GM18507 (cell line): ENCODE measurements at places on chromosomes 2 and 18.

- DNase-seq: no peak
Measured at GRCh38 chr2:79260848-79261247, 101.3 kb upstream of the REG3A start.

DNA sequence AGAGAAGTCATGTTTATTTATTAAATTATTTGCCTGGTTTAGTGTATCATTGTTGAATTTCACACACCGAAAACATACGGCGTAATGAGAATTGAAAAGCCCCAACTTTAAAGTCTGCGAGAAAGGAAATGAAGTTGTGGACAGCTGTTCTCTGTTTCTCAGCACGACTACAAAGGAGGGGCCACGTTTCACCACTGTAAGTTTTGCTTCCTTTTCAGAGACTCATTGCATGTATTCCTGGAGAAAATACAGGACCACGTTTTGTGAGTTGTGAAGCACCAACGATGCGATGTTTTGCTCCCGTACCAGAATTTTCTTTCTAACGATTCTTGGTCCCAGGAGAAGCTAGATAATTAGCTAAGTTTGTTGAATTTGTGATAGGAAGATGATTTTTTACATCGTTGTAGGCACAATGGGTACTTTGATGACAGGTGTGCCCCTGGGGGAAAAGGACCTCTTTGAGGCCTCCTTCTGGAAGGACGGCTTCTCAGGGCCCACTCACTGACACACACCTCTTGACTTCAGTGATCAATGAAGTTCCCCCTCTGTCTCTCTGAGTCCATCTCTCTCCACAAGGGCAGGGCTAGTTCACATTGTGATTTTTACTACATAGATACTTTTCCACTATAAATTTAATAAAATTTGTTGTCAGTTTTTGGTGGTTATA is 23.7 kb upstream of the ACKR3 start:
- DNase-seq: no peak

GRCh38 chr2:121810959-121811853 is 55.8 kb downstream of the TSN start:
- DNase-seq: no peak

DNA sequence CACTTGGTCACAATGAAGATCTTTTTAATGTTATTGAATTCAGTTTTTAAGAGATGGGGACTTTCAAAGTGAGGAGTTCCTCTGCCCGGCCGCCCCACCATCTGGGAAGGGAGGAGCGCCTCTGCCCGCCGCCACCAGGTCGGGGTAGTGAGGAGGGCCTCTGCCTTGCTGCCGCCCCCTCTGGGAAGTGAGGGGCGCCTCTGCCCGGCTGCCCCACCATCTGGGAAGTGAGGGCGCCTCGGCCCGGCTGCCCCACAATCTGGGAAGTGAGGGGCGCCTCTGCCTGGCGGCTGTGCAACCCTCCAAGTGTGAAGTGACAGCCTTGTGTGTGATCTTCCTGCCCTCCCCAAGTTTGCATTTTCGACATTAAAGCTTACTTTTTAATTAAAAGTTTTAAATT is 899.3 kb downstream of the TRIB2 start:
- DNase-seq: no peak

DNA sequence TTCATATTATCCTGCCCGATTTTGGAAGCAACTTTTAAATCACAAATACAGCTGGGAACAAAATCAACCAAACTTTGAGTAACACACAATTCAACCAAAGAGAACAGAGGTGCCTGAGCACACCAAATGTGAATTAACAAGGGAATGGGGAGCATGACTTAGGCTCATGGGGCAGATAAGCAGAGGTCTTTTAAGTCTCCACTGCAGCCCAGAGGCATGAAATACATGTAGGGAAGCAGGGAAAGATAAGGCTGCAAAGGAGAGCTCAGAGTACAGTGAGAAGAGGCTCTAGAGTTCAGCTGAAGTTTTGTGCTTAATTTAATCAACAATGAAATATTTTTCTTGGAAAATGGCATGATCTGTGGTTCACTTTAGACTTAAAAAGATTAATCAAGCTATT is 49.0 kb downstream of the CYTIP start:
- no peak for DNase-seq

- DNase-seq: no peak
Measured at GRCh38 chr2:40096360-40096759, 317.3 kb upstream of the THUMPD2 start.

- no peak for DNase-seq
Measured at GRCh38 chr2:168766600-168766999, 35.8 kb upstream of the NOSTRIN start.

- no peak for DNase-seq
Measured at GRCh38 chr2:10460366-10460796, 12.3 kb upstream of the ODC1 start.

- no peak for DNase-seq
Measured at GRCh38 chr2:190649798-190650390, 1.0 kb downstream of the NAB1 start.

DNA sequence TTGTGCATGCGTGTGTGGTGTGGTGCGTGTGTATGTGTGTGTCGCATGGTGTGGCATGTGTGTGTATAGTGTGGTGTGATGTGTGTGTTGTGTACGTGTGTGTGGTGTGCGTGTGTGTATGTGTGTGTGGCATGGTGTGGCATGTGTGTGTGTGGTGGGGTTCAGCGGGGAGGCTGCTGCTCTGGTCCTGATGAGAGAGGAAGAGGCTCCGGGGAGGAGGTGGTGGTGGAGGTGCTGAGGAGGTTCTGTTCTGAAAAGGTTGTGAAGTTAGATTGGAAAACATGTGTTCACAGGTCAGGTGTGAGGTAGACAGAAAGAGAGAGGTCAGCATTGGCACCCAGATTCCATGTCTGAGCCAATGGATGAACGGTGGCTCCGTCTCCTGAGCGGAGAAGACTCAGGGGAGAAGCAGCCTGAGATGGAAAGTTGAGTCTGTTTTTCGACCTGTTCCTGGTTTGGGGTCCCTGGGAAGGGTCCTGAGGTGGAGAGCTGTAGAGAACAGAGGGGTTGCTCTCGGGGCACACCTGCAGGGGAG is 67.2 kb upstream of the HDAC4 start:
- no peak for DNase-seq

DNA sequence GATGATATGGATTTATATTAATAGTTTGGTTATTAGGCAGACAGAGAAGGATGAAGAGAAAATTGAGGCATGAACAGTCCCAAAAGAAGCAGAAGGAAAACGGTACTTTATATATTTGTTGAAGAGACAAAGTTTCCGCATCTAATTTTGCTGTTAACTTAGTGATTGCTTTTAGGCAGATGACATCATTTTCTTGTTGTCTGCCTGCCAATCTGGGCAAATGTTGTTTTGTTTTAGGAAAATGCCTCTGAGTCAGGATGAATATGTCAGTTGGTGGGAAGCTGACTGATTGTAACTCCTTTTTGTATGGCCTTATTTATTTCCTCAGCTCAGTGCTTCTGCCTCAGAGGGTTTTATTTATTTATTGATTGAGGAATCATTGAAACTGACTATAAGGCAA is 52.5 kb upstream of the CAVIN2 start:
- no peak for DNase-seq

DNA sequence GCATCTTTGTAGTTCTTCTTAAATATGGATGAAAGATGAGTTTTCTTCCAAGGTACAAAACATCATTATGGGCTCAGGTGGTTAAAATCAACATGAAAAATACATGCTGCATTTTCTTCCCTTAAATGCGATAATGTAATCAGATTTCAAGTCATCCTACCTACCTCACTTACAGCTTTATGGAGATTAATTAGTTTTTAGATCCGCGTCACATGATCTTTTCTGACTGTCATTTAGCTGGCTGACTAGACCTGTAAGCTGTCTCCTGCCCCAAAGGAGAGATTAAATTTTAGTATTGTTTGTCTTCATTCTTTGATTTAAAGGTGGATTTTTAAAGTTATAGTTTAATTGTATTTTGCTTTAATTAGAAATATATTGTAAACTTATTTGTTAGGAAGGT is 678.0 kb upstream of the ZEB2 start:
- no peak for DNase-seq

GRCh38 chr2:29239209-29239960 is 124.2 kb downstream of the CLIP4 start:
- DNase-seq: no peak

- no peak for DNase-seq
Measured at GRCh38 chr2:43347746-43348145, 121.3 kb upstream of the ZFP36L2 start.

DNA sequence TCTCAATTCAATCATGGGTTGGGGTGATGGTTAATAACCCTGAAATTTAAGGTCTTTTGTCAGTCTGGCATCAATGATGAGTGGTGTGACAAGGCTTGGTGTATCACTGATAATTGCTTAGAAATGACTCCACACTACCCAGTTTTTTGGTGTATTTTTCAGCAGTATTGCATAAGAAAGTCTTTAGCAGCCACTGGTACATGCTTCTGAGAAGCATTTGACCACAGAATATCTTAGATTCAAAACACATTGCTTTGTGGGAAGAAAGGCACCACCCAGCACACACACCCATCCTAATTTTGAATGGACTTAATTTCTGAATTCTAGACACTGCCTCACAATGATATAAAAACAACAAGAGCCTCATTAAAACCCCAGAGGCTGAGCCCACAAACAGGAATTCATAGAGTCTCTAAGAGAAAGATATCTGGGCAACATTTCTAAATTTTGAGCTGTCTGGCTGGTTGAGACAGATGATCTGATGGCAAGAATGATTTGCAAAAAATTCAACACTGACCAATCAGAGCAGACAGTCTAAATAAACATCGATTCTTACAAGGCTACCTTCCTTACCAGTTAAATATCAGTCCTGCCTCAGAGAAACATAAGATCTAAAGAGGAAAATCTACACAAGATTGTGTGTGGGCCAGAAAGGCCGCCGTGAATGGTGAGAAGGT is 114.7 kb upstream of the CYP1B1 start:
- no peak for DNase-seq

GRCh38 chr2:144383571-144384100 is 136.3 kb downstream of the ZEB2 start:
- DNase-seq: no peak

DNA sequence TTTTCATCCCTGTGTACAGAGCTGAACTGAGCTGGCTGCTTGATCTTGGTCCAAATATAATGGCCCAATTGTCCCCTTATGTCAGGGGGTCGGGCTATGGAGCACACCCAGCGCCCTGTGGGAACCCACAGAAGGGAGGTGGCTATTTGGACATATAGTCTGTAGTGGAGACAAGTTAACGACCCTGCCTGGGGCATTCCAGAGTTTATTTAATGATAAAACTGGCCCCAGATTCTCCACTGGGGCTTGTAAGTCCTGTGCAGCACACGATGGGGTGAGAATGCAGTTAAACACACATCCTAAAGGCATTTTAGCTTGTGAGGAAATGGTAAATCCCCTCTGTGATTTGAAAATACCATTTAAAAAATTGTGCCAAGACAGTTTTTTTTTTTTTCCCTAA is 72.9 kb downstream of the QPCT start:
- no peak for DNase-seq

- no peak for DNase-seq
Measured at GRCh38 chr18:61528961-61529360, 195.7 kb downstream of the CDH20 start.

DNA sequence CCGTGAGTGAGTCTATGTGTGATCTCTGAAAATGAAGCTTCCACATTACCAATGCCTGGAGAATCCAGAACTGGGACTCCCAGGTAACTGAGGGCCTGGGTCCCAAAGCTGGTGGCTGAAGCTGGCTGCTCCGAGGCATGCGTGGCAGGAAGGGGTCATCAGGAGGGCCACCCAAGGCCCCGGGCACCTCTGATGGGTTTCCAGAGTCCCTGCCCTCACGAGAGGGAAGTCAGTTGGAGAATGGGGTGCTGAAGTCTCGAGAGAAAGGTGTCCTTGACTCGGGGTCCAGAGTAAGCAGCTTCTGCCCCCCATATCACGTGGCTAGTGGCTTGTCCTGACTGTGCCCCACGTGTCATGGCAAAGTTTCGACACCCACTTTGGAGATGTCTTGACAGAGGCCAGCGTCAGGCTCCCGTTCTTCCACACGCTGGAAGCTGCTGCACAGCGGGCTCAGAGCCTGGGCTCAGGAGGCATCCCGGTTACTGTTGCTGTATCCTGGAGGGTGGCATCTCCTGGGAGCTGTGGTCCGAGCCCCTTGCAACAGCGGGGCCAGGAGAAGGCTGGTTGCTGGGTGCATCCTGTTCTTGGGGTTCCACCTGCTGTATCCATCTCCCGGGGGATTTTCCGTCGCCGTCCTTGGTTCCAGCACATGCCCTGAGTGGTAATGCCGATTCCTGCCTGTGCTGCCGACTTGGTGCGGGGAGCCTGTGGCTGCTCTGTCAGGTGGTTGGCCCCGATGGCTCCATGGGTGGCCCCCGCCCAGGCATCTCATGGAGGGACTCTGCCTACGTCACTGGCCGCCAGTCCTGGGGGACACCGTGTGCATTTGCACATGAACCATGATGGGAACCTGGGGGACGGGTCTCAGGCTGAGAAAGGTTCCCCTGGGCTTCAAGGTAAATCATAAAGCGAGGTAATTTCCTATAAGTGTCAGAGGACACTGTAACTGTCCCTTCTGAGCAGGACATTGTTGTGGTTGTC is 183.3 kb upstream of the HDAC4 start:
- DNase-seq: no peak

GRCh38 chr2:8298783-8299182 is 383.1 kb upstream of the ID2 start:
- no peak for DNase-seq
